ENCODE measurements at places on chromosomes 7 and 10. TPM values are rescaled to one million over a fixed set of nuclear protein-coding genes. Genes with fewer than 3 reads are reported as not detected.

CALCR gene
- not detected for total RNA-seq

TUBB8 gene
- total RNA-seq, result 1.4 TPM

HOXA5 gene
- 1.6 TPM for total RNA-seq

GRCh38 chr7:127812540-127812939 is 160.5 kb downstream of the SND1 start:
- DNase-seq, result peak; percentile 40

DNA sequence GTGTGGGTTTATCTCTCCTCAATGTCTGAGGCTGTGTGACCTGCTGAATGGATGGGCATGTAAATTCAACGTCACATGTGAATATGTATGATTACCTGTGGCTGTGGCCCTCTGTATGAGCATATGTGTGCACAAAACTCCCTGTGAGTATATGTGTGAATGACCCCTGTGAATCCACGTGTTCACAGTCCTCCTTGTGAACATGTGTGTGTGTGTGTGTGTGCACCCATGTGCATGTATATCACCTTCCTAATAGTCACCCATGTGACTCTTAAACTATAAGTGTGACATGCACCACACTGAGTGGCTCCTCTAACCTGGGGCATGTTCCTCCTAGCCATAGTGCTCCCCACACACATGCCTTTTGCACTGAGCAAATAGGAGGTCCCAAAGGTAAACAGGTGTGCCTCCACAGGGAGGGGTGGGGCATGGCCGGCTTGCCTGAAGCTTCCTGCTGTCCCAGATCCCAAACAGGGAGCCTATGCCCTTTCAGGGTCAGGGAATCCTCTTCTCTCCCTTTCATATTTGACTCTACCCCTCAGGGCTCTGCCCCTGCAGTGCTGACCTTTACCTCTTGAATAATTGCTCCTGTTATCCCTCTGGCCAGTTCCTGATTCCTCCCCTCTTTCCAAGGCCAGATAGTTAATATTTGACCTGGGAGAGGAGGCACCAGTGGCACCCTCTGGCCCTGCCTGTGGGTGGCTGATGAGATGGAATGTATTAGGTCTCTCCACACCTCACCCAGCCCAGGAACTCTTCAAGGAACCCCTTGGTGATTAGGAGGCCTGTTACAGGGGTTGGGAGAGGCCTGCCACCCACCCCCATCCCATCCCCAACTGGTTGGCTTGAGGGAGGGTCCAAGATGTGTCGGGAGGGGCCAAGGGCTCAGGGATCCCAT is 1.9 kb downstream of the SEMA4G start:
- no peak for DNase-seq

DNA sequence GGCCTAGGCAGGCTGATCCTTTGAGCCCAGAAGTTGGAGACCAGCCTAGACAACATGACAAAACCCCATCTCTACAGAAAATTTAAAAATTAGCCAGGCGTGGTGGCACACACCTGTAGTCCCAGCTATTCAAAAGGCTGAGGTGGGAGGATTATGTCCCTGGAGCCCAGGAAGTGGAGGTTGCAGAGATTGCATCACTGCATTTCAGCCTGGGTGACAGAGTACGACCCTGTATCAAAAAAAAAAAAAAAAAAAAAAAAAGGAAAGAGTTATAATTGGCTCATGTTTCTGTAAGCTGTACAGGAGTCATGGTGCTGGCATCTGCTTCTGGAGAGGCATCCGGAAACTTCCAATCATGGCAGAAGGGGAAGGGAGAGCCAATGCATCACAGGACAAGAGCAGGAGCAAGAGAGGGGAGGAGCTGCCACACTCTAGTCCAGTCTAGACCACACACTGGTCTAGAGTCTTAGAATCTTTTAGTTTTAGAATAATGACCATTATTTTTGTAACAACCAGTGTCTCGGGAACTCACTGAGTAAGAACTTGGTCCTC is 16.8 kb downstream of the DOCK1 start:
- no peak for DNase-seq

DNA sequence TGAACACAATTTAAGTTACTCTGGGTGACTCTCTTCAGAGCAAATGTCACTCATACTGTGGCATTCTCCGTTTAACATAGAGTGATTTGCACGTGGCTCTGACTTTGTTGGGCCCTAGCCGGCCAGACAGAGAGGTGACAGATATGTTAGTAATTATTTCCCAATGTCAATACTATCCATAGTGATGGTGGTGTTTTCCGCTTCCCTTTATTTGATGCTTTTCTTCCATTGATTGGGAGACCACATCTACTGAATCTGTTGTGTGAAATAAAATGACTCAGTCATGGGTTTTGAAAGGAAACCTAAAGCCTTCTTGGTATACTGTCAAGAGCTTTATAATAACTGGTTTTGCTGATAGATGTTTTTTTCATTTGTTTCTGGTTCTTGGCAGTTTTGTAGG is 7.4 kb downstream of the AVL9 start:
- DNase-seq, result no peak

Data from G401 (cell line).